Omental fat pad (tissue), 4 donors: ENCODE measurements at places on chromosomes 5 and 9.

DNA sequence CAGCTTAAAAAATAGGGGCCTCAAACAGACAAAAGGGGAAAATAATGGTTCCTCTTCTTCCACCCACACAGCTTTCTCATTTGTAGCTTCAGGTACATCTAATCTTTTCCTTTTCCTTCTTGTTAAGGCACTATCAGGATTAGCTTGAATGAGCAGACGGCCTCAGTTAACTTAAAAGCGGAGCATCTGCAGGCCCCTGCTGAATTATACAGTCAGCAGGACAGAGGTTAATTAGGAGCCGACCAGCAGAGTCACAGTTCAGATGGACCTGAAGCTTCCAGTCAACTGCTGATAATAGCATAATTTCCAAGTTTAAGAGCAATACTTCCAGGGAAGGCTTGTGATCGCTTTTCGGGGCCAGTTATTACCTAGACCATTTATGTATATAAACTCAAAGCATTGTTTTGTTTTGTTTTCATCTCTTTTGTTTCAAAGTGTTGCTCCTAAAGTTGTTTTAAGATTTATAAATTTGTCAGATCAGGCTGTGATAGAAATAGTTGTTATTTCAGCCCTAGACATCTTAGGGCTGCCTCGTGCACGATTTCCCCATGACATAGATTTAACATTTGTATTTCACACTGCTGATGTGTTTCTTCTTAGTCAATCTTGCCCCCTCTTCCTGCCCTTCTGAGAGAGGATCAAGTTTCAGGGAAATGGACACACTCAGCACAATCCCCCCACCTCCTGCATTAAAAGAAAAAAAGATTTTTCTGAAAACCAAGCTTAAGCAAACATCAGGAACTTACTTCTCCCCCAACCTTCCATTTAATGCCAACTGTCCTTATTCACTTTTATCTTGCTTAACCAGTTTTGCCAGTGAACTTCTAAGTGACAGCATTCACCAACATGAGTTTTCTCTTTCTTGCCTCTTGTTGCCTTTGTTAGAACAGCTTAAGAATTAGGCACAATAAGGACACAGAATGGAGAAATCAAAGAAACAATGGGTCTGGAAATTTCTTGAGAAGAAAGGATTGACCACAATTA lies 449.8 kb downstream of the ARHGEF28 start:
- no peak for DNase-seq

DNA sequence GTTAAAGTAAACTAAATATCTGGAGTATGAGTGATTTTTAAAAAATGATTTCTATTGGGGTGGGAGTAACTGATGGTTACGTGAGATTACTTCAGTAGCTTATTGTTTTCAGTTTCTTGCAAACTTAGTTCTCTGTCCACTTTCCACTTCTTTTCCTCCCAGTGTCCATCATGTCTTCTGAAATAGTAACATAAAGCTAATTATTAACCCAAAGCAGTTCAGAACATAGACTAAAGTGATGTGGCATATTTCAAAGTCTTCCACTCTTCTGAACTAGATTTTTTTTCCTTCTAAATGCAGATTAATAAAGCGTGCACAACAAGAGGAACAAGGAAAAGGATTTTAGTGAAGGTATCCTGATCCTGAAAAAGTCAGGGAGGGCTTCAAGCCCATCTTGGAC lies 114.1 kb downstream of the MAN2A1 start:
- DNase-seq, result no peak

GRCh38 chr5:147767048-147767447 lies 15.5 kb downstream of the JAKMIP2 start:
- DNase-seq, result no peak

DNA sequence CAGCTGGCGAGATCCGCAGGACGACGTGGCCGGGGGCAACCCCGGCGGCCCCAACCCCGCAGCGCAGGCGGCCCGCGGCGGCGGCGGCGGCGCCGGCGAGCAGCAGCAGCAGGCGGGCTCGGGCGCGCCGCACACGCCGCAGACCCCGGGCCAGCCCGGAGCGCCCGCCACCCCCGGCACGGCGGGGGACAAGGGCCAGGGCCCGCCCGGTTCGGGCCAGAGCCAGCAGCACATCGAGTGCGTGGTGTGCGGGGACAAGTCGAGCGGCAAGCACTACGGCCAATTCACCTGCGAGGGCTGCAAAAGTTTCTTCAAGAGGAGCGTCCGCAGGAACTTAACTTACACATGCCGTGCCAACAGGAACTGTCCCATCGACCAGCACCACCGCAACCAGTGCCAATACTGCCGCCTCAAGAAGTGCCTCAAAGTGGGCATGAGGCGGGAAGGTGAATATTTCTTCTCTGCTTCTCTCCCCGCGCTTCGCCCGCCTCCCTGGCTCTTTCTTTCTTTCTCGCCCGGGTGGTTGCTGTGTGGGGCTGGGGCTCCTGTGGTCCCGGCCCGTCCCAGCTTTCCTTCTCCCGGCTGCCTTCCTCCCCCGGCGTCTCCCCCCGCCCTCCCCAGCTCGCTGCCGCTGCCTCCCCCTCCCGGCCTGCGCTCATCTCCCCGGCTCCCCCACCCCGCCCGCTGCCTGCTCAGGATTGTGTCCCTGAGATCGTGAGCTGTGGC lies 2.2 kb downstream of the NR2F1 start:
- DNase-seq, result no peak

- DNase-seq, result no peak
Observed at GRCh38 chr5:76099286-76099702, 16.1 kb downstream of the SV2C start.

- no peak for DNase-seq
Observed at GRCh38 chr5:17879276-17879675, 245.0 kb downstream of the TAF11L14 start.

DNA sequence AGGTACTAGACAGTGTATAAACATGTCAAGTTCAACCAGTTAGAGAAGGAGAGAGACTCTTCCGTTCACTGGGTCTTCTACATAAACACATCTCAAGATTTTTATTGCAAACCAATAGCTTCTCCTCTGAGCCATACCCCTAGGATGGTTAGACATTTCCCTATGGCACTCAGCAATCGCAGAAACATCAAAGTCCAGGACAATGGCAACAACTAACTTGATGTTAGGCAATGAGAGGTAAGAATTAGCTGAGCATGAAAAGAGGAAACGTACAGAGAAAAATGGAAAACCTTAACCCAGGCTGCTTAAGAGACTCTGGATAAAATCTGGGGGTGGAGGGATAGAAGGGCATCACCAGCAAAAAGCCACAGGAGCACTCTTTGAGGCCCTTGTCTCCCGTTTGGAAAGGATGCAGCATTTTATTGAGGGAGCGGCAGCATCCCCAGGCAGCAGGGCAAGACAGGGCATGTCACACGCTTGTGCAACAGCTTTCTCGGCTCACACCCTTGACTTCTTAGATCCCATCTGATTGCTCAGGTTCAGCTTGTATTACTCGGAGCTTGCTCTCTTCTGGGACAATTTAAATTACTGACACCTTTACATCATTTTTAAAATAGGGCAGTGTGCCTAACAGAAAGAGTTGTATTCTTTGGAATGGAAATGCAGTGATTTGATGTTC lies 8.6 kb upstream of the PSAT1 start:
- DNase-seq, result no peak

DNA sequence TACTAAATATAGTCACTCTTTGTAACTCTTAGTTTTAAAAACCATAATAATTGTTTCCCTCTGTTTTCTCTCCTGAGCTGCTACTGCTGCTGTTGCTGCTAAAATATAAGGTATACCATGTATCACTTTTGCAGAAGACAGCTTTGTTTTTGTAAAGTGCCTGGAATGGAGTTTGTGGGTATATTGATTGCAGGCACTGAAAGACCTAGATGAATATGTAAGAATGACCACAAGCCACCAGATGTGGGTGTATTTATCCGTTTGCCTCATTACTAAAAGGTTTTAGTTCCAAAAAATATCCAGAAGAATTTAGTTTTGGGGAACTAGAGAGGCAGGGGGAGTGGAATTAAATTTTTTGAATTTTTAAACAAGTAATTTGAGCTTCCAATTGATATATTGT lies 151.1 kb upstream of the CDKN2B start:
- DNase-seq, result no peak
